Stimulated activated CD4-positive, alpha-beta T cell treated with anti-CD3 and anti-CD28 coated beads, Interleukin-2, amount 100 ng/mL, for 4 hours (primary cell): ENCODE measurements at places on chromosomes 2 and 18.

DNA sequence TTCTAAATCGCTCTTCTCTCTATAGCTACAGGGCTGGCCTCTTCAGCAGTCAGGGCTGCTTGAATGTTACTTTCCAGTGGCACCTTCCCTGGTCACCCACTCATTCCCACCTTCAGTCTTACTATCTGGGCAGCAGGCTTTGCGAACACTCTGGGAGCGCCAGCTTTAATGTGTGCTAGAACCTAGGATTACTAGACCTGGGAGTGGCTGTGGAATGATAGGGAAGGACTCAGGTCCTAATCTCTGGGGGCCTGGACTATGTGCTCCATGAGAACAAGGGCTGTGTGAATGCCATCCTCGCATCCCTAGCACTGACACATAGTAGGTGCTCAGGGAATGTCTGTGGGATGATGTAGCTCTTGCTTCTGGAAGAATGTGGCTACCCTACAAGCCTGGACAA, 57.6 kb downstream of the BCL2L11 start:
- no peak for DNase-seq

DNA sequence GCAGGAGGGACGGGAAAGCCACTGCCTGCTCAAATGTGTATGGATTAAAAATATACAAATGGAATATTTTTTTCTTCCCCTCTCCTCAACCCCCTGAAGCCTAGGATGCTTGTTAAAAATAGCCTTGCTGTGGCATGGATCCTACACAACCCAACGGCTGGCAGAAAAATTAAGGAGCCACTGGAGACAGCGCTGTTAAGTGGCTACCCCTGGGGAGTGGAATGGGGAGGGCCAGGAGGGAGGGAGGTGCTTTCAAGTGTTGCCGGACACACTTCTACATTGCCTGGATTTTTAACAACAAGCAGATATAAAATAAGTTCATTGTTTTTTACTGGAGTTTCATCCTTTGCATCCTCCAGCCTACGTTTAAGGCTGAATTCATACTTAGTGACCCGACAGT, 66.6 kb downstream of the ZBTB7C start:
- no peak for DNase-seq

GRCh38 chr2:219266886-219267285, 12.3 kb upstream of the DNAJB2 start:
- DNase-seq, result no peak

DNA sequence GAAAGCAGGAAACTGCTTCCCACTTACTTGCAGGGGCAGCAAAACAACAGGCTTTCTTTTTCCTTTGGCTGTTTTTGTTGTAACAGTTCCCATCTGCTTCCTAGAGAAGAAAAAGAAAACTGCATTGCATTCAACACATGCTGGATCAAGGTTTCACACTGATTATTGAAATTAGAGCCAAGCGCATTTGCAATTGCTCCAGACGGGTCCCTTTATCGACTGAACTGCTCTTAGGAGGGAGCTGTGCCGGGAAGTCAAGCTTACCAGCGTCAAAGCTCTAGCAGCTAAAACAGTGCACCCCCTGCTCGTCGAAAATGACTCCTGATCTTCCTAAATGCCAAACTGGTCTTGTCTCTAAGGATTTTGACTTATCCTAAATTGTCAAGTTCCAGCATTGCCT, 164.0 kb upstream of the SESTD1 start:
- no peak for DNase-seq

GRCh38 chr2:16288371-16289112, 348.2 kb downstream of the MYCN start:
- DNase-seq, result no peak

DNA sequence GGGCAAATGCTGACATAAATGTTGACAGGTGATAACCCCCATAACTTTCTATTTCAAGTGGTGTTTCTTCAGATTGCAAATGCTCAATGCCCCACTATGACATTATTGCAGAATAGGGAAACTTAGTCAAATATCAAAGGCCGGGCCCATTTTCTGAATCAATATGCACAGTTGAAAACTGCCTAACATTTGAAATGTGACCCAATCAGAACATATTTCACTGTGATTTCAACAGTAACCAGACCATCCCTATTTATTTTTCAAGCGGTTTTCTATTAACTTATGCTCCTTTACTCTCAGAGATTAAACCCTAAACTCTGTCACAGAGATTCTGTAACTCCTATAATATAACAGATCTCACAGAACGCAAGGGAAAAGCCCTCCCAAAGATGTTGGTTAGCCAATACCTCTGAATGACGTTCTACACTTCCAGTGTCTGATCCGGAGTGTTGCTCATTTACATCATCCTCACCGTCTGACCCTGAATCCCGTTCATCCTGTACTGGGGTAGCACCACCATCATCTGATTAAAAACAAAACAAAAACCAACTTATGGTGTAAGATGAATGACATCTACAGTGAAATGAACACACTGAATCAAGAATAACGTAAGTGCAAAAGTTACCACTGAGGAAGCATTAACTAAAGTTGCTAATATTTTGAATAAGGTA, 2.9 kb downstream of the IWS1 start:
- DNase-seq, result no peak

DNA sequence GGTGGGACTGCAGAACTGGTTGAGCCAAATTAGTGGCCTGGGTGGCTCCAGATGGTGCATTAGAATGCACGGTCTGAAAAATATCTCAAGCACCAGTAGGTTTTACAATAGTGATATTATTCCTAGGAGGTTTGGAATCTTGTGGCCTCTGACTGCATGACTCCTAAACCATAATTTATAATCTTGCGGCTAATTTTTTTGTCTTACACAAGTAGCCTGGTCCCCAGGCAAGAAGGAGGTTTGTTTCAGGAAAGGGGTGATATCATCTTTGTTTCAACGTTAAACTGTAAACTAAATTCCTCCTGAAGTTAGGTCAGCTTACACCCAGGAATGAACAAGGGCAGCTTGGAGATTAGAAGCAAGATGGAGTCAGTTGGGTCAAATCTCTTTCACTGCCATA, 98.9 kb upstream of the ARL4C start:
- no peak for DNase-seq

DNA sequence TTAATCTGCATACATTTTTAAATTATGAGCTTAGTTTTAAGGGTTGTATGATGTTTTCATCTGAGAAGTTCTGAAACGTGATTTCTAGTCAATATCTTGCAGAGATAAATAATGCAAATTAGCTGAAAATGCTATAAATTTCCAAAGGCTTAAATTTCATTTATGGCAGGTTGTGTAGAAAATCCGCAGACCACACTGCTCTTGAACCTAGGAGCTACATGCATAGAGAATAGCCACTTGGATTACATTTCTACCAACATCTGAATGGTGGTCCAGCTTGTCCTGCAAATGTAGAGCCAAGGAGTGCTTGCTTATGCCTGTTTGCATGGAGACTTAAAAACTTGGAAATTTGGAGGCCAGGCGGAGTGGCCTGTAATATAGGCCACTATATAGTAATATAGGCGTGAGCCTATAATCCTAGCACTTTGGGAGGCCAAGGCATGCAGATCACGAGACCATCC, 6.8 kb downstream of the MAT2A start:
- no peak for DNase-seq

DNA sequence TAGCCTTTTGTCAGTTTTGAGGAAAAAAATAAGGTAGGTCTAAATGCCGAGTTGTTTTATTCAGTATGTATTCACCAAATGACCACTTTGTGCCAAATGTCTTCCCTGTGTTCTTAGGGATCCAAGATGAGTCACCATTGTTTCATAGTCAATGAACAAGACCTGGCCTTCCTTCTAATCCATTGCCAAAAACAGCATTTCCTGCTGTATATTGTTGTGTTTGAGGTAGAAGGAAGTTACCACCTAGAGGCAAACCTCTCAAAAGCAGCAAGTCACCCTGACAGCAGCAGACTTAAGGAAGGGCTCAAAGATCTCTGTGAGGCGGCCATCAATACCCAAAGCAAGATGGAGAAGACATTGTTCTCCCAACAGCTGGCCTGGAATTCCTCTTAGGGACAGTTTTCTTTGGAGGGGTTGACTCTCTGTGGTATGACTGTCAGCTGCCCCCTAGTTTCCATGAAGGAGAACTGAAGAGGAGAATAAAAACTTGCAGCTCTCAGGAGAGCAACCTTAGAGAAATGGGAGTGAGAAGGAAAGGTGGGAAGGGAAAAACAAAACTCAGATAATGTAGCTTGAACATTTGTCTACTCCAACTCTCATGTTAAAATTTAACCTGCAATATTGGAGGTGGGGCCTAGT, 328.3 kb downstream of the LRATD1 start:
- no peak for DNase-seq

GRCh38 chr2:147482111-147482895, 362.5 kb upstream of the ACVR2A start:
- no peak for DNase-seq

DNA sequence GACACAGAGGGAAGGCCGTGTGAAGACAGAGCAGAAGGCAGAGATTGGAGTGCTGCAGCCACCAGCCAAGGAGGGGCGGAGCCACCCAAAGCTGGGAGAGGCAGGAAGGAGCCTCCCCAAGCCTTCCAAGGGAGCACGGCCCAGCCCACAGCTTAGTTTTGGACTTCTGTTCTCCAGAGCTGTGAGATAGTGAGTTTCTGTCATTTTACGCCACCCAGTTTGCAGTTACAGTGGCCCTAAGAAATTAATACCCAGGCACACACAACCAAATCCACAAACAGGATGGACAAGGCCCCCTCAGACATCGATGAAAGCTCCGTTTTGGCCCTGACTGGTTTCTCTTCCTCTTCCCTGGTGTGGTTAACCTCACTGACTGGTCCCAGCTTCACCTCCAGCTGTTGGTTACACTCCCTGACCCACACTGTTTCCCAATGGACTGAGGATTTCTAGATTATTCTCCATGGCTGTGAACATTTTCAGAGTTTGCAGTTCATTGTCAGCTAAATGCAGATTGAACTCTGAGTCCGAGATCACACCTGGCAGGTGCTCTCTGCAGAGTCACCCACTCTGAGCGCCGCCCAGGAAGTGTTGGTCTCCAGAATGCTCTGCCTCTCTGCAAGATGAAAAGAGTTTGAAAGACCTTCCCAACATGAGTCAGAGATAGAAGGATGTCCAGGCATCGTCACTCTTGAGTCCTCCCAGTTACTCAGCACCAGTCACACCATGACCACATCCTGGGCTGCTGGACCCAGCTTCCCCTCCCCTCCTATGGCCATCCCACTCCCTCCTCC, 100.2 kb downstream of the TWIST2 start:
- no peak for DNase-seq

DNA sequence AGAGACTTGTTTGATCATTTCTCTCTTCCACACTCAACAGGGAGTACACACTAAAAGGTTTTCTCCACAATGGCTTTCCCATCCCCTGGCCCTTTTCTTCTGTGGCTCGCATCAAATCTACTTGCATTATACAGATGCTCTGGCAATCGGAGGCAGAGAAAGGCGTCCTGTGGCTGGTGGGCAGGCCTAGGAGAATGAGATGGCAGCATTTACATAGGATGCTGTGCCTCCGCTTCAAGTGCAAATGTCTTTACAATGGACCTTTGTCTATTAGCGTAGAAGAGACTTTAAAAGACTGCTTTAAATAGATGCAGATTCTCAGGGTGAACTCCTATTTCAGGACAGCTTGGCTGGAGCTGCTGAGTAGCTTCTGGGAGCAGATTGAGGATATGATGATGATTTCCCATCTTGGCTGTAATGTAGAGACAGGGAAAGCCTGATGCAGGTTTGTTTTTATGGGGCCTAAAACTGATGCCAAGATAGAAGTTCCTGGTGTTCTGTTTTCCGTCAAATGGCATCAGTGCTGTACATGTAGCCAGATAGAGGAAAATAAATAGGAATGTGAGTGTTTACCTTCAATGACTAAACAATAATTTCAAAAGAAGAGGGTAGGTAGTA, 423.4 kb downstream of the RND3 start:
- DNase-seq, result no peak

DNA sequence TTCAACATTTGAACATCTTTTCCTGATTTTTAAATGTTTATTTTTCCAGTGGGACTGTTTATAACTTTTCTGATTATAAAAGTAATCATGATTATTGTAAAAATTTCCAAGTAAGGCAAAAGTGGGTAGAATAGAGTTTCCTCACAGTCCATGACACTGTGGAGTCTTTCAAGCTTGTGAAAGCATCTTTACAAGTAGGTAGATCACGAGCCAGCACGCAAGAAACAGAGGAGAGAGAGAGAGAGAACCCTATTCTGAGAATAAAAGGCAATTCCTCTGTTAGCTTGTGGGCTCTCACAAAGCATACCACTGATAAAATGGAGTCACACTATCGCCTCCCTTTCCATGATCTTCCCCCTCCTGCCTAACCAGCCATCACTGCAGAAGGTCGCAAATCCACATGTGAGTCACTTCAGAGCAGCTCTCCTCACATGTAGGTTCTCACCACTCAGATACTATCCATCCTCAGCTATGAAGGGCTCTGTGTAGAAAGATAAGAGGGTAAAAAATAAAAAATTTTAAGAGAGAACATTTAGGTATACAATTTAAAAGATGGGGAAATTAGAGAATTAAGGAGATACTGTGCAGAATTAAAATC, 40.3 kb downstream of the AAK1 start:
- DNase-seq, result no peak

DNA sequence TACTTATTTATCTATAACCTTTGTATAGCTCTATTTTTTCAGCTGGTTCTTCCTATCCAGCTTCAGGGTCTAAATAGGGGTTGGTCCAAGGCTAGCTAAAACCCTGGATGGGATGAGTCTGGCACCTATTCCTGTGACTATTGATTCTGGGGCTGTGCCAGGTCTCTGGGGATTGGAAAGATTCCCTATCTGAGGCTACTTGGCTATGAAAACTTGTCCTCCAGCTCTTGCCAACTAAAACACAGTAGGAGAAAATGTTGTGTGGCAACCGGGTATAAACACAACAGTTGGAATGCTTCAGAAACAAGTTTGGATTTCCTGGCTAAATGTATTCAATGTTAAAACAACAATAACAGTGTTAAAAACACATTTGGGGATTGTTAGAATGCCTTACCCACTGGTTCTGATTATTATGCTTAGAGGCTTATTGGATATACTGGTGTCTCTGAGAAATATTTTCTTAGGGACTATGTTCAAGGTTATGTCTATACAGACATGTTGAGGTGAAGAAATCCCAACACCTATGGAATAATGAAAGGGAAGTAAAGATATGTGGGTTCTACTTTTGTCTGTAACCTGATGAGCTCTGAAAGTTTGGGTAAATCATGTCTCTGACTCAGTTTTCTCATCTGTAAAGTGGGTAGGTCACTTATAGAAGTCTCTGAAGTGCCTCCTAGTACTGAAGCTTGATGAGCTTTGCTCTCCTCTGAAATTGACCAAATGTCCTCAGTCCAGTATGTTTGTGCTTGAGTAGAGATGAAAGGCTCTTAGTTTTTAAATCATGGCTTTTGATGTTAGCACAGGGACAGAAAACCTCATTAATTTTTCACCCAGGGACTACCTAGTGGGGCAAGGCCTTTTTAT, 460.7 kb downstream of the MTX2 start:
- DNase-seq, result no peak

- no peak for DNase-seq
Measured at GRCh38 chr2:217834744-217835513, 167.9 kb downstream of the TNS1 start.
